Activated T-cell treated with anti-CD3 and anti-CD28 coated beads, Interleukin-2, amount 50 U/mL, for 72 hours (primary cell): ENCODE measurements at places on chromosomes 3 and 15. TPM values are rescaled to one million over a fixed set of nuclear protein-coding genes. Genes with fewer than 3 reads are reported as not detected.

- no peak for DNase-seq
Observed at GRCh38 chr3:138465925-138466324, 31.5 kb downstream of the ESYT3 start.

DNA sequence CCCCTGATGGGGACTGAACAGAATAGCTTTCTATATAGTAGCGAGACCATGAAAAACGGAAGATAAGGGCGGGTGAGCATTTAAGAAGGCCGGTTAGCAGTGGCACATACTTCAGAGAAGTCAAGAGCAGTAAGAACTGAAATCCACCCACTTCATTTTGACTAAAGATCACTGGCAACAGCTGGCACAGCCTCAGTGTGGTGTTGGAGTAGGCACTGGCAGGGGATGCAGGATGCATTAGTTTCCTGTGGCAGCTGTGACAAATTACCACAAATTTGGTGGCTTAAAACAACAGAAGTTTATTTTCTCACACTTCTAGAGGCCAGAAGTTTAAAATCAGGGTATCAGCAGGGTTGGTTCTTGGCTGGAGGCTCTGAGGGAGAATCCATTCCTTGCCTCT, 176.5 kb downstream of the ADAMTSL3 start:
- no peak for DNase-seq

DNA sequence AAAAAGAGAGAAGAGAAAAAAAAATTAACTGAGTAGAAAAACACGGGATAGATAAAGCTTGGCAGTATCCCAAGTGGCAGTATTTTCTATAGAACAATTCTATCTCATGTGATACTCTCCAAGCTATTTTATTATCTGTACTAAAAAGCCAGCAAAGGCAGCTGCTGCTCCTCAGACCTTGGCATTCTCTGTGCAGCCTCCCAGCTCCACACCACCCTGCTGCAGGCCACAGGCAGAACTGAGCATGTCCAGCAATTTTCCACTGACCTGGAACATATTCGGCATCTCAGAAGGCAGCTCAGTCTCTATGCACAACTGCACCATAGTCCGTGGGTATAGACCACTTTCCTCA, 1161.4 kb downstream of the IGSF11 start:
- no peak for DNase-seq

DNA sequence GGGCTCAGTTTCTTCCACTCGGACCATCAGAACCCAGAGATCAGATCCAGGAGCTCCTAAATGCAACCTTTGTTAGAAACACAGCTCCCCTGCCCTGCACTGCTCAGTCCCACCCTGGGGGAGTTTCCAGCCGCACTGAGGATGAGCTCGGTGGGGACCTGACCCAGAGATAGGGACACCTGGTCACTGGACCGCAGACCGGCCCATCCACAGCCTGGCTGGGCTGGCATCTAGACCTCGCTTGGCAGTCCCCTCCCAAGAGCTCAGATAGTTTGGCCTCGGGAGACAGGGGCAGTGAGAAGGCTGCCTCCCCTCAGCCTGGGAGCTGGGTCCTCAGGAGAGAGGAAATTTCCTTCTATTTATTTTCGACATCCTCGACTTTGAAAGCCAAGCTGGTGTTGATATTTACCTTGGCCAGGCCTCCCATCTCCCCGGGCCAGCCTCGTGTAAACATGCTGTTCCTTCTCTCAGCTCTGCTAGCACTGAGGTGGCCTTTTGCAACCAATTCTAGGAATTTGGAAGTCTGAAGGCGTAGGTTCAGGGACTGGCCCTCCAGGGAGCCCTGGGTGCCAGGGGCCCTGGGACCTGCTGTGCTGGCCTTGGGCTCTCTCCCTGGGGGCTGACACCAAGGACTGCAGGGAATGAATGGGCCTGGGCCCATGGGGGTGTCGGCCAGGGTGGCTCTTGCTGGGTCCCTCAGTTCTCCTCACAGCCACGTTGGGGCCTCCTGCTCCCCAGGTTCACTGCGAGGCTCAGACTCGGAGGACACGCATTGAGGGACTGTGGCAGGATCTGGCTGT, 90.1 kb downstream of the VGLL4 start:
- no peak for DNase-seq

The CISH gene
- total RNA-seq = 242 TPM

The PDCD7 gene
- total RNA-seq = 49.0 TPM

DNA sequence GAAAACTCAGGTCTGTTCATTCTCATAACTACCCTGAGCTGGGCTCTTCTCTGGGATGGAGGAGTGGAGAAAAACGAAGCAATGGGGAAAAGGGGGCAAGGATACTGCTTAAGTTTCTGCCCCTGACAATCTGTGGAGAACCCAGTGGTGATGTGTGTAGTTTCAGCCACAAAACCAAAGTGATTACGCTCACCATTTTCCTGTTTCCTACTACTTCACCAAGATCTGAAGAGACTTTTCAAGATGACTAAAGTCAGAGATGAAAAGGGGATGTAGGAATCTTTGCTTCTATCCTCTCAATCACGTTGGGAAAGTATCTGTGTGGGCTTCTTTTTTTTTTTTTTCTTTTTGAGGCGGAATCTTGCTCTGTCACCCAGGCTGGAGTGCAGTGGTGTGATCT, 8.3 kb upstream of the UBE2E1 start:
- peak; percentile 16 for DNase-seq

- no peak for DNase-seq
Observed at GRCh38 chr3:14989943-14990779, 42.8 kb downstream of the NR2C2 start.

The FANCD2OS gene
- not detected for total RNA-seq

DNA sequence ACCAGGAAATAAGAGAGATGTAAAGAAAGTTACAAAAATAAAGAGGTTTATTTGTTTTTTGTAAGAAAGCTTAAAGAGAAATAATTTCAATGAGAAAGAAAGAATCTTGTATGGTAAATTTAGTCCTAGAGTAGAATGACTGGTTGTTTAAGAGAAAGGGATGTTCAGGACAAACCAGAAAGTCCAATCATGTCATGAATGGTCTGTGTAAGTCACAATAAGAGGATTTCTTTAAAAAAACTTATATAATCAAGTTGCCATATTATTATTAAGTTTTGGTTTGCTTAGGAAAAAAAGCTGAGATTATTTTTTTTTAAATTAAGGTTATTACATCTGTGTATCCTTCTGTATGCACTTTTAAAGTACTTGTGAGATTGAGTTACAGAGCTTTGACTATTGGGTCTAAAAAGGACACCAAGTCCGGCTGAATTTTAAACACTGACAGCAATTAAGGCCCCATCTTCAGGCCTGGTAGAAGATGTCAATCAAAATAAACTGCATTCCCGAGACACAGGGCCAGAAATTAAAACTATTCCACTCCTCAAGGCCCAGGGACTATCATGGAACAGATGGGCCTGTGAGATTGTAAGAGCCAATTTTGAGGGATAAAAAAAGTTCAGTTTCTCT, 12.2 kb downstream of the ERICH6 start:
- DNase-seq = no peak

- DNase-seq = peak; percentile 21
Observed at GRCh38 chr15:90598031-90598577, 68.4 kb downstream of the CRTC3 start.

The MEX3B gene
- total RNA-seq = 0.72 TPM

- no peak for DNase-seq
Observed at GRCh38 chr3:134336587-134336986, 37.7 kb downstream of the AMOTL2 start.

The TMF1 gene
- 41.9 TPM for total RNA-seq

The PPM1L gene
- 6.4 TPM for total RNA-seq

GRCh38 chr15:27028858-27029477, 58.0 kb downstream of the GABRG3 start:
- no peak for DNase-seq
